Spinal cord (tissue), 10 donors: ENCODE measurements at places on chromosomes 3 and 15.

GRCh38 chr3:135908225-135908624, 57.3 kb upstream of the PPP2R3A start:
- no peak for DNase-seq

DNA sequence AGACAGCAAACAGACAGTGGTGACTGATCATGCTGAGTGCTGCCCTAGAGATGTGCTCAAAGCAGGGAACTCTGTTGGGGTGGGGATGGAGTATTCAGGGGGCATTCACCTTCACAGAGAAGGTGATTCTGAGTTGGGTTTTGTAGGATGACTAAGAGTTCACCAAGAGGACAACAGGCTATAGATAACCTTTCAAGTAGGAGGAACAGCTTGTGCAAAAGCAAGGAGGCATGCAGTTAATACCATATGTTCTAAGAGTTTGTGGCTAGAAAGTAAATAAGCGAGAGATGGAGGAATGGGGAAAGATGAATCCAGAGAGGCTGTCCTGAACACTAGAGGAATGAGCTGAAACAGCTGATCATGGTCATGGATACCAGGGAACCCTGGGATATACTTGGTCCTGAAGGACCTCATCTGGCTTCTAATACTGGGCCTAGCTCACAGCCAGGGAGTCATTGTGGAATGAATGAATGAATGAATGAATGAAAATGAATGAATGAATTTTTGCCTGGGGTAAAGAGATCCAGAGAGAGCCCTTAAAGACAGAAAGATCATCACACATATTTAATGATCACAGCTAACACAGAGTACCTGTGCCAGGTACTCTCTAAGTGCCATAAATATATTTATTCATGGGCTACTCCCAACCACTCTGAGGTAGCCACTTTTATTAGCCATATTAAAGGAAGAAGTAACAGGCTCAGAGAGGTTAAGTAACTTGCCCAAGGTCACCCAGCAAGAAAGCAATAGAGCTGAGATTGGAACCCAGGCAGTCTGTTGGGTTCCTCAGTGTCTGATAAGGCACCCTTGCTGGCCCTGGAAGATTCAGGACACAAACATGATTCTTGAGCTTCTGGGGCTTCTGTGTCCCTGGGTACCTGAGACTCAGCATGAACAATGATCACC, 22.0 kb downstream of the SMAD6 start:
- no peak for DNase-seq

DNA sequence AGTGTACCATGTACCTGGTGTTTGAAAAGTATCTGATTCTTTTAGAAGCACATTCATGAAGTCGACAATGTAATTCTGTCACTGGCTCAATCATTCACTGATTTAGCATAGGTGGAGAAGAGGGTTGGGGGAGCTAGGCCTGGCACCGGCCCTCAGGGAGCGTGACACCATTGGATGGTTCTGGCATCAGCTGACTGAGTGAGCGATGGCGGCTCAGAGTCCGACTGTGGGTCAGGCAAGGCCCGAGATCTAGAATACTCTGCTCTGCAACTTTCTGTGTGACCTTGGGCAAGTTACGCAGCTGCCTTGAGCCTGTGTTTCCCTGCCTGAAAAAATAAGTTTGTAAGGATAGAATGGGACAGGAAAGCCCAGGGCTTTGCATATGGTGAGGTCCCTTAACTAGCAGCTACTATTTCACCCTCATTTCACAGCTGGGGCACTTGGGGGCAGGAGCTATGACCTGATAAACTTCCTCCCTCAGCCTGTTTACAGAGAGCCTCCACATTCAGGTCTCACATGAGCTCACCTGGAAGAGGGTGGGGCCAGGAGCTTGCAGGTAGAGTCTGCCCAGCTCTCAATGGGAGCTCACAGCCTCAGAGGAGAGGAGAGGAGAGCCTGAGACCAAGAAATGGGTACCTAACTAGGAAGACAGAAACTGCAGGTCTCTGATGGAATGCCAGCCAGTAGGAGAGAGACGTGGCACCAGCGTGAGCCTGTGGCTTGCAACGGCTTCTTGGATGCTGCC, 153.7 kb upstream of the TLE3 start:
- DNase-seq = no peak

DNA sequence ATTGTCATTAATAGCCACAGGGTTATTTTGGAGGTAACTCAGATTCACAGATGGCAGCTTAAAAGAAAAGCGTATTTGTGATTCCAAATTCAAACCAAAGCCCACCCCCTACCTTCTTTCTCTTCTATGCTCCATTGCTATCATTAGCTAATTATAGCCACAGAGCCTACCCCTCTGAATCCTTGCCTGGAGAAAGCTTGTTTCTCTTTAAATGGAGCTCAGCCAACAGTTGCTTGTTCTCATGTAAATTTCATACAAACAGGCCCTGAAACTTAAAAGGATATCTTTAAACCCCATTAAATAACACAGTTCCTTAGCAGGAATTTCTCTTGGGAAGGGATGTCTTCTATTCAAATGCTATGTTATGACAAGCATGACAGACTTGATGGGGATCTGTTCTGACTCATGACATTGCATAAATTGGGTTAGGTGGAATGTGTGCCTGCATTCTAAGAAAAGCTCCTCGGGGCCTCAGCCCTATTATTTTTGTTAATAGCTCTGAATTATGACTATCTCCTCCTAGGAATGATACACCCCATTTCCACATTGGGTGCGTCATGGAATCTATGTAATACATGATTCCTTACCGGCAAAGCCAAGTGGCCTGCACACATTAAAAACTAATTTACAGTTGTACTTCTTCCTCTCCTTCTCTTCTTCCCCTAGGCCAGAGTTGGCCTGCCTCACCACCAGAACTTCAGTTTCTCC, 265.8 kb downstream of the TAFA4 start:
- no peak for DNase-seq

- DNase-seq = no peak
Observed at GRCh38 chr15:97143592-97144376, 813.3 kb downstream of the NR2F2 start.

DNA sequence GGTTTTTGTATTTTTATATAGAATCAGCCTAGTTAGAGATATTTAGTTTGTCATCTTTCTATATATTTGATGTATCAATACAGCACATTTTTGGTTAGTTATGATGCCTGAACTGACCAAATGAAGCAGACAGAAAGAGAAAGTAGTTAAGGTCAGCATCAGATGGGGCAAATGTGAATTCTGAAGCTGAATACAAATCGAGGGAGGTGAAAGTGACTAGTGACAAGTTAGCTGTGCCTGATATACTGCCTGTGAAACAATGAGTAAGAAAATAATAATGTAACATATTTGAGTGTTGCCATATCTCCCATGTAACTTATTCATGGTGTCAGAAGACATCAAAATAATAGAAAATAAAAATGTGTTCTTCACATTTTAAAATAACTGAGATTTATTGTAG, 680.3 kb upstream of the SEMA6D start:
- DNase-seq = no peak

DNA sequence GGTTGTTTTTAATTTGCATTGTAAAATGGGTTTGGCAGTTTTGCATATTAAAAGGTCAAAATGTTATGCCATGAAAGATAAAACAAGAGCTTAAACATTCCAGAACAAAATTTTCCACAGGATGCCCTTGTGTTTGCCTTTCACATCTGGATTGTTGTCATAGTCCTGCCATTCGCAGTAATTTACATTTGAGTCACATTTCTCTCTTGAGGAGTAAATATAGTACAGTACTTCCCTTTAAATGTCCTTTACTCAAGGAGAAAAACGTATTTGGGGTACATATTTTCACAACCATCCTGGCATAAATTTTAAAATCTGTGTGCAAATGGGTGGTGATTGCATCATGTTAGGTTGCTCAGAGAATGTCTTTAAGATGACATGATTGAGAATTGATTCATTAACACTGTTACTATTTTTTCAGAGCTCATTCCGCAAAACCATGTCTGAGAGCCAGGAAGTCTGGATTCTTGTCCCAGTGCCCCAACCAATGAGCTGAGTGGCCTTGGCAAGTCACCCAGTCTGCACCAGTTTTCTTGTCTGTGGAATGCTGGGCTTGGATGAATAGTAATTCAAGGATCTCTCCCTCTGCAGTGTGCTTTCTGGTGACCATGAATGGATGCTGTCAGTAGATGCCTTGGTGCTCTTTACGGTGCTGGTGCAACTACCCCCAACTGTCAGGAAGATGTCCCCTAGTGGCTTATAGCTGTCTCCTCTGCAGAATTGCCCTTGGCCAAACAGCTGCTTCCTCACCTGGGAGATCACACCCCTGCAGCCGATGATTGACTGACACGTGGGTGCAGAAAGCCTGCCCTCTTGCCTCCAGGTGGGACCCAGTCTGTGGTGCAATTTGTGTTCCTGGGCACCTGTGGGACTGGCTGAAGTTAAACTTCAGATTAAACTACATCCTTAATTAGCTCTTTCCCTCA, 43.0 kb downstream of the ABHD5 start:
- no peak for DNase-seq

GRCh38 chr3:16181361-16181760, 6.9 kb downstream of the GALNT15 start:
- no peak for DNase-seq

DNA sequence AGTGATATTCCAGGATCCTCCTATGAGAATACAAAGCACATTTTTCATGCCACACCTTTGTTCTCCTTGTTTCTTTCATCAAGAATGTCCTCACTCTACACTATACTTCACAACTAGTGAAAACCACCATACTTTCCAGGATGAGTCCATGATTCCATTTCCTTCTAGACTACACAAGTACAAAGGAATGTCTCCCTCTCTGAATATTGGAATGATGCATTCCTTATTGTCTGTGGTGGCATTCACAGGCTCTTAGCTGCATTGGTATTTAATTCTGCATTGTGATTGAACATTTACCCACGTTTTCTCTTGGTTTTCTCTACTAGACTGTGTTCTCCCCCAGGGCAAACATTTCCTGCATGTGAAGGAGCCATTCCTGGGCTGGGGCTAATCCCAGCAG, 217.5 kb downstream of the RAP2B start:
- DNase-seq = no peak

- no peak for DNase-seq
Observed at GRCh38 chr3:26989037-26989436, 366.5 kb downstream of the LRRC3B start.

DNA sequence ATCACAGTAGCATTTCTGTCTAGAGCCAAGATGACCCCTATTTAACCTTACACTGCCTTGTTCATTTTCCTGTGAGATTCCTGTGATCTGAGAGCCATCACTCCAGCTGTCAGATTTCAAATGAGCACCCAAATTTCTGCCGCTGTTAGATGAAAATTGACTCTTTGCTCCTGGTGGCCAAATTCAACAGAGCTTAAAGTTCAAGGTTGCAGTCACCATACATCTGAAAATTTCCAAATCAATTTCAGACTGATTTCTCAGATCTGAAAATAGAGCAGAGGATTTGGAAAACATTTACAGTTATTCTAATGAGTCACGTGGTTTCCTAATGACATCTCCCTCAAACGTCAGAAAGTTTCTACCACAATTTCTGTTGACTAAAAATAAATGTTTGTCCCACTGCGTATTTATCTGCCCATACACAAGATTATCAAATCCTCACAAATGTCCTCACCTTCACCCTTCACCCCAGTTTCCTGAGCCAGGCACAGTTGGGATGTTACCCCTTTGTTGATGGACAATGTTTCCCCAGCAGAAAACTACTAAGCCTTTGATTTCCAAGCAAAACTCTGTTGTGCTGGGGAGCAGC, 16.4 kb downstream of the HDC start:
- no peak for DNase-seq

DNA sequence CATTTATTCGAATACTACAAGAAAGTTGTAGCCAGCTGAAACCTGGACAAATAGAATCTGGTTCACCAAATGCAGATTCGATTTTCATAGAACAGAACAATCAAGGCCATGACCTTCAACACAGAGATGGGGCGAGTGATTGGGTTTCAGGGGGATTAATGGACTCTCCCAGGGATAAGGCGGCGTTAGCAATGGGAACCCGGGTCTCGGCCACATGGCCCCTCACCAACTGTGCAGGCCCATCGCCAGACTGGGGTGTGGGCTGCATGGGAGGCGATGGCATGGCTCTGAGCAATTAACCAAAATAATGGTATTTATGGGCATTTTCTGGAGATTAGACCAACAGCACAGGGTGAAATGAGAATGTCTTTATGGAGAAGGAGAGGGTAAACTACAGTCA, 34.2 kb downstream of the VGLL4 start:
- DNase-seq = no peak

- no peak for DNase-seq
Observed at GRCh38 chr3:157810924-157811718, 295.1 kb downstream of the SHOX2 start.

GRCh38 chr15:84934942-84935729, 46.5 kb upstream of the PDE8A start:
- no peak for DNase-seq

DNA sequence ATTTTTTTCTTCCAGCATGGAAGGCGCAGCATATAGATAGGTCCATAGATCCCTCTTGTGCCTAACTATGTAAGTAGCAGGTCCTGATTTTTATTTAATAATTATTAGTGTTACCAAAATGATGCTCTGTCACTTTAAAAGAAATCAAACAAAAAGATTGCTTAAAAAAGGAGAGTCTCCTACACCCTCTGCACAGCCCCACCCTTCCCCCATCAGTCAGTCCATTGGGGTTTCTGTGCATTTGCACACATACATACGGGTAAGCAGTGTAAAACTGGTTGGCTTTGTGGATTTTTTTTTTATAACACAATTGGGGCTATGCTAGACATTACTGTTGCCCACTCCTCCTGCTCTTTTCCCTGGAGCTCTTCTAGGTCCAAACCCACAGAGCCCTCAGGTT, 7.0 kb upstream of the RPP14 start:
- no peak for DNase-seq

DNA sequence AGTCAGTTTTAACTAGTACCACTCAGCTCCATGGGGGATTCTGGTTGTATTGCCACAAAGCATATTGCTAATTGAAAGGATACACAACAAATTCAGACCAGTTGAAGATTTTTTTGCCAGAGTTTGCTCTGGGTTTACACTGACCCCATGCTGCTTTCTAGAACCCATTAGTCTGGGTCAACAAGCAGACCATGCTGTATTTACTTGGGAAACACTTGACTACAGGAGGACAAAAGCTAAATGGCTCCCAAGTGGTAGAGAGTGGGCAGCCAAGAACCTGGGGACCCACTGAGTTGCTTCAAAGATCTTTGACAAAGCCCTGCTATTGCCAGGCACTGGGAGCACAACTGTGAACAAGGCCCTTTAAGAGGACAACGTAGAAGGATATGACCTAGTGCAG, 86.8 kb upstream of the PSMD6 start:
- DNase-seq = peak; percentile 40

DNA sequence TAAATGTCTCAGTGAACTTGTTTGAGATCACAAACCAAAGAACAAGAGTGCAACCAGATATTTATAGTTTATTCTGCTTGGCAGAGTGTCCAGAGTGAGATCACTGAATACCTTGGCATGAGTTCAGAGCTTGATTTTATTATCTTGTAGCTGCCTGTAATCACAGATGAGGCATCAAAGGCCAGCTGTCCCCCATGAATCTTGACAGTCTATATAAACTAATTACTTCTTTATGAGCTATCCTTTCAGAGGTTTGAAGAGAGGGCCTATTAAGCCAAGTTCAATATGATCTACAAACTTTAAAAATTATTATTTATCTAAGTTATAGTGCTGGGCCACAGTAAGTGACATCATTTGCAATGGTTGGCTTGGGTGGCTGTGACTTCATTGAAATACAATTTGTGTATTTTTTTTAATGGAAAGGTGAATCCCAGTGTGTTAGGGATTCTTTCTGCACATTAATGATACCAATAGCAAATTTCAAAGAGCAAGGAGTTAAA, 251.5 kb downstream of the CLSTN2 start:
- peak; percentile 19 for DNase-seq
